ENCODE measurements at places on chromosomes 4 and X.

GRCh38 chr4:17577665-17578481, 875 bp downstream of the LAP3 start:
- no peak for DNase-seq

GRCh38 chrX:71366674-71367256, 608 bp downstream of the TAF1 start:
- peak; percentile 8 for DNase-seq

DNA sequence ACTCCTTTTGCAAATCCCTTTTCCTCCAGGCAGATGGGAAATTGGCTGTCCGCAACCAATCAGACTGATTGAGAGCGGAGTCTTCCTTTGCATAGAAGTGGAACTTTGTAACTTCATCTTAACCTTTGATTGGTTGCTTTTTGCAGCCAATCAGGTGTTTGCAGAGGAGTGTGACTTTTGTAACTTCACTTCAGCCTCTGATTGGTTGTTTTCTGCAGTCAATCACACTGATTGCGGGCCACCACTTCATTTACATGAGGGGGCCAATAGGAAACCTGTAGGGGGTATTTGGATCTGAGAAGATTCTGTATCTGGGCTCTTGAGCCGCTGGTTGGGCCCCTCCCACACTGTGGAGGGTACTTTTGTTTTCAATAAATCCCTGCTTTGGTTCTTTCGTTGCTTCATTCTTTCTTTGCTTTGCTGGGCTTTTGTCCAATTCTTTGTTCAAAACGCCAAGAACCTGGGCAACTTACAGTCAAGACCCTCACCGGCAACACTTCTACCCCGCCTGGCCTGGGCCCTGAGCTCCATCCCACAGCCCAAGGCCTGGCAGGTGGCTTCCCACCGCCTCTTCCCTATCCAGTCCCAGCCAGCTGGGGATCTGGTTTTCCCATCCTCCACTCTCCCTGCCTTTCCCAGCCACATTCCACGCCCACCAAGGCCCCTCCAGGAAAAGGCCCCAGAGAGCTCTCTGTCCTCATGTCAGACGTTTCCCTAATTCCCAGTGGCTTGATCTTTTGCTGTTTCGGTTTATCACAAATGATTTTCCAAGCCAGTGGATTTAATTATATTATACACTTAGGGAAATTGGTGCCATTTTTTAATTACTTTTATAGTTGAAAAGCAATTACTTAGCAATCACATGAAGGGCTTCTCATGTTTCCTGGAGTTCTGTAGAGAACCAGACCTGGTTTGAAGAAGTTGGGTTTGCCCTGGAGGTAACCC, 110.2 kb upstream of the STX18 start:
- DNase-seq: no peak

GRCh38 chrX:22278375-22278774, 5.7 kb downstream of the CBLL2 start:
- DNase-seq: no peak

- no peak for DNase-seq
These were observed 58.1 kb downstream of the CASP3 start for GRCh38 chr4:184591070-184591677.

DNA sequence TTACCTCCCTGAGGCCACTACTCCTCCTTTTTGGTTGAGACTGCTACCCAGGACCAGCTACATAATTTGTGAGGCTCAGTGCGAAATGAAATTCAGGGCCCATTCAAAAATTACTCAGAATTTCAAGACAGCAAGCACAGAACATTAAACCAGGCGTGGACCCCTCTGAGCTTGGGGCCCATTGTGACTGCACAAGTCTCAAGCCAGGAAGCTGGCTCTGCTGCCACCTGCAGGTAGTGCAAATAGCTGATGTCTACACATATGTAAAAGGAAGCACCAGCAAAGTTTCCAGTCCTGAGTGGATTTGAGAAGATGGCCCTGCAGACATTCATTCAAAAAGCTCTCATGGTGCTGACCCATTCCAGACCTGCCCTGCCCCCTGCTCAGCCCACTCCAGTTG, 213.4 kb upstream of the LNX1 start:
- DNase-seq: no peak

- no peak for DNase-seq
These were observed 461.3 kb downstream of the BCOR start for GRCh38 chrX:39636481-39636880.

- no peak for DNase-seq
These were observed 134.2 kb downstream of the EIF4E start for GRCh38 chr4:98794565-98795205.

DNA sequence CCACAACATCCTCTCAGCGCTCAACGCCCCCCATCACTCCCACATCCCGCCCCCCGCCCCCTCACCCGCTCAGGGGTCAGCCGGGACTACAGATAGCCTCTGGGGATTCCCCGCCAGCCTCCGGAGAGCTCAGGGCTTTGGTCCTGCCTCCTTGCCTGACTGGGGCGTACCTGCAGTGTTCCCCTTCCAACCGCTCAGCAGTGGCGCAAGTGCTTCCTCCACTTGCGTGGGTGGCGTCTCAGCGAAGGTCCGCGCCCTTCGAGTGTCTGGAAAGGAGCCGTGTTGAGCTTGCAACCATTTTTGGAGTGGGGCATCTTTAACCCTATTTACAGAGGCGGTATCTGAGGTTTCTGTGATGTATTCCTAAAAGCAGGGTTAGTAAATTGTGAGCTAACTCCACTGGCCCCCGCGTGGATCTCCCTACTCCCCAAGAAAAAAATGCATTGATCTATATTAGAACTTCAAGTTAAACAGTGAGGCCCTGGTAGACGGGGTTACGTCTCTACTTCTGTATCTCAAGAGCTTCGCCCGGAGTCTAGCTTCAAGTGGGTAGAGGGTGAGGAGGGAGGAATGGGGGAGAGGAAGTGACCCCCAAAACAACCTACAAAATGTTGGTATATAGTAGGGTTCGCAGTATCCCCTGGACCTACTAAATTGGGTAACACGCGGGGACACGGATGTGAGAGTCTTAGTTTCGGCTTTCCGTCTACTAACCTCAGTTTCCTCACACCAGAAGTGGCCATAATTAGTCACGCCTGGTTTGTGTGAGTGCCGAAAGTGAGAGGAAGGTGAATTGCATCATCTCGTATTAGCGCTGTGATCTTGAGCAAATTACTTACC, 16.1 kb downstream of the NKX3-2 start:
- DNase-seq: no peak

DNA sequence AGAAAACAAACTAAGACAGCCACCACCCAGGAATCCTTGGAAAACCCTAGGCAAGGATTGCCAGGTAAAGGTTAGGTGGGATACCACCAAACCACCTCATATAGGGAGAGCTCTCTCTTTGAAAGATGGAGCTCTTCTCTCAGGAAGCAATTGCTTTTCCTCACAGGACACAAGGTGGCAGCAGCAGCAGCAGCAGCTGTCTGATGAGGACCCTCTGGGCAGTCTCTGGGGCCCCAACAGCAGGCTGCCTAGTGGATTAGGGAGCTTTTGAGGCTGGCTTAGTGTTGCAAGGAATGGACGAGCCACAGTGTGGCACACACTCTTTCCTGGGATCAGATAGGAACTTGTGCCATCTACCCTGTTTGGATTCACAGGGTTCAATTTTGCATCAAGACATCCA, 41.4 kb upstream of the CHRDL1 start:
- no peak for DNase-seq

DNA sequence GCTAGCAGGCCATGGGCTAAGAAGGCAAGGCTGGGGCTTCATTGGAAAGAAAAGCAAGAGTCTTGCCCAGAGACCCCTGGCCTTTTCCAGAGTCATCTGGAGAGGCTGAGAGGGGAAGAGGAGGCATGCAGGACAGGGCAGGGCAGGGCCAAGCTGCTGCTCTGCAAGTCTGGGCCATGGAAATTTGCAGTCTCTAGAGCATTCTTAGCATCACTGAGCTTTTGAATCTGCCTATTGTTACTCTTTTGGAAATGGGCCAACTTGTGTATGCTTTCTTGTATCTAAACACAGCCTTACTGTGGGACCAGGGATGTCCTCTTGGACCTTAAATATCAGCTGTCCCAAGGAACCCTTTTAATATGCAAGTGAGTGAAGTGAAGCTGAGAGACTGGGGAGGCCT, 560.5 kb downstream of the MID1IP1 start:
- DNase-seq: no peak

GRCh38 chr4:92339676-92340075, 35.9 kb downstream of the GRID2 start:
- DNase-seq: no peak

- DNase-seq: no peak
These were observed 23.1 kb downstream of the CT47C1 start for GRCh38 chrX:119095936-119096335.

- no peak for DNase-seq
These were observed 89.2 kb downstream of the NHS start for GRCh38 chrX:17464194-17464593.

- DNase-seq: no peak
These were observed 294.0 kb downstream of the CAMK2D start for GRCh38 chr4:113467581-113467980.

DNA sequence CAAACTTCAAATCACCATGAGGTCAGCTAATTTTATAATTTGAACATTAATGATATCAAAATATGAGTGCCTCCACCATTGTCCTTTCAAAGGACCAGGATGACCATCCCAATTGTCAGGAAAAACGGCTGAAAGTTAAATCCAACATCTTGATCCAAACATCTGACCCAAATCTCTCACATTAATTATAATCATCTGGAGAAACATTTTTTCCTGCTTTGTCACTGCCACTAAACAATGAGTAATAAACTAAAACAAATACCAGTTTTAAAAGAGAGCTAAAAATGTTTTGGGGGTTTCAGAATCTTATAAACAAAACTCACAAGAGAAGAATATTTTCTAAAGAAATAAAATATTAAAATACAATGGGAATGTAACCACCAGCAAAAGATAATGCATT, 45.7 kb upstream of the NDST4 start:
- DNase-seq: no peak

GRCh38 chr4:137310593-137311490, 221.5 kb downstream of the PCDH18 start:
- no peak for DNase-seq

- no peak for DNase-seq
These were observed 214.9 kb downstream of the GASK1B start for GRCh38 chr4:157957905-157958304.

All from activated CD4-positive, alpha-beta T cell treated with anti-CD3 and anti-CD28 coated beads for 1 hour (primary cell).